Activated CD4-positive, CD25-positive, alpha-beta regulatory T cell treated with anti-CD3 and anti-CD28 coated beads, Interleukin-2, amount 50 U/mL, for 16 hours (primary cell): ENCODE measurements at places on chromosomes 3 and 15.

GRCh38 chr3:61353382-61353781 lies 102.1 kb upstream of the FHIT start:
- no peak for DNase-seq

GRCh38 chr3:159941038-159942000 lies 47.3 kb upstream of the IL12A start:
- no peak for DNase-seq

GRCh38 chr15:70209499-70209898 lies 111.8 kb upstream of the TLE3 start:
- no peak for DNase-seq

- no peak for DNase-seq
Observed at GRCh38 chr15:101262551-101262950, 10.7 kb upstream of the CHSY1 start.

GRCh38 chr15:86571873-86572272 lies 492.2 kb downstream of the AGBL1 start:
- DNase-seq: no peak

- no peak for DNase-seq
Observed at GRCh38 chr3:154307363-154307762, 16.9 kb downstream of the DHX36 start.

DNA sequence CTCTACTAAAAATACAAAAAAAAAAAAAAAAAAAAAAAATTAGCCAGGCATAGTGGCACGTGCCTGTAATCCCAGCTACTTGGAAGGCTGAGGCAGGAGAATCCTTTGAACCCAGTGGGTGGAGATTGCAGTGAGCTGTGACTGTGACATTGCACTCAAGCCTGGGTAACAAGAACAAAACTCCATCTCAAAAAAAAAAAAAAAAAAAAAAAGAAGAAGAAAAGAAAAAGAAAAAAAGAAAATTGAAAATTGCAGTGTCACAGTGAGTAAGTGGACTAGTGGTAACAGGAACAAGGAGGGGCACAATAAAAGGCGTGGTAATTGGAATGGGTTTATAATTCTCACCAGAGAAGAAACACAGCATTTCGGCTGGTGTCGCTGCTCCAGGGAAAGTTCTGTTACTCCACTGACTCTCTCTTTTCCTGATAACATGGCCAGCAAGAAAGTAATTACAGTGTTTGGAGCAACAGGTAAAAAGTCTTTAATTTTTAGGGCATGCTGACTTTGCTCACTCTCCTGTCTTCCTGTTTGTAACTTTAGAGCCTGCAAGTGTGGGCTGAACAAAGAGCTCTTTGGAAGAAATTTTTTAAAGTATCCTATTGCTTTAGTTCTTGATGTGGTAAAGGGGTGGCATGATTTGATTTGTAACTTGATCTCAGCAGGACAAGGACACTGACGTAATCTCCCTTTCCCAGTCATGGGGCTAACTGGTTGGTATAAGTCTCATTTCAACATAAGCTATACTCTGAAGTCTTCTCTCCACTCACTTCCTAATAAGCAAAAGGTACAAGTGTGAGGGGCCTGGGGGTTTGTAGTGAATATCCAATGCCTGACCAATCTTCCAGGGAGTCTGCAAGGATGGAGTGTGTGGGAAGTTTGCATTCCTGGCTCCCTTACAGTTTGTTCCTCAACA lies 22.1 kb upstream of the TRA2B start:
- no peak for DNase-seq

GRCh38 chr3:127074900-127075360 lies 92.0 kb downstream of the PLXNA1 start:
- DNase-seq: no peak

- no peak for DNase-seq
Observed at GRCh38 chr15:39354189-39354588, 226.7 kb upstream of the THBS1 start.

DNA sequence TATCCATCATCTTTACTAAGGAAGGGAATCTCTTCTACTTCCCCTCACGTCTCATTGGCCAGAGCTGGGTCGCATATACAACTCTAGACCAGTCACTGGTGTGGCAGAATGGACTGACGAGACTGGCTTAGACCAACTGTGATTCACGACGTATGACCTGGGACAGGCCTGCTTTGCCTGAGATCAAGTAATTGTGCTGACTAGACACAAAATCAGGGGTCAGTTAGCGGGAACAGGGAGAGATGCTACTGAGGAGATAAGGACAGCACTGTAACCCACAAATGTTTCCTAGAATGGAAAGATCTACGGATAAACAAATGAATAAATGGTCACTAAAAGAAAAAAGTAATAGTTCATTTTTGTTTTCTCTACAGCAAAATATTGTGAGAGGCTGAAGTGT lies 308.3 kb downstream of the MAGI1 start:
- DNase-seq: no peak

GRCh38 chr15:93803421-93804152 lies 427.8 kb upstream of the MCTP2 start:
- DNase-seq: no peak
